ENCODE measurements at places on chromosomes 16 and 17.

GRCh38 chr17:27585792-27586191, 45.2 kb upstream of the LGALS9 start:
- no peak for DNase-seq

DNA sequence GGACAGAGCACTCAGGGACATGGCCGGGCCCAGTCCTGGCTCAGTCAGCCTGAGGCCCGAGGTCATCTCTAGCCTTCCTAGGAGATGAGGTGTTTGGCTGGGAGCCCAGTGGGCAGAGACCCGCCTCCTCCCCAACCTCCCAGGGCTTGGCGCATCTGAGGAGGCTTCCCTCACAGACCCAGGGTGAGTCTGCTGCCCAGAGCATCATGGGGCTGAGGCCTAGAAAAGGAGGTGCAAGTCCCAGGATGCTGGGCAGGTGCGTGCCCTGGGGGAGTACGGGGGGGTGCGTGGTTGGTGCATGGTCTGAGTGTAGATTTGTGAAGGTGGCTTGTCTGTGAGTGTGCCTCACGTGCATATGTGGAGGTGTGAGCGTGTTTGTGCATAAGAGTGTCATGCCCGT, 4.7 kb downstream of the PDE6G start:
- no peak for DNase-seq

DNA sequence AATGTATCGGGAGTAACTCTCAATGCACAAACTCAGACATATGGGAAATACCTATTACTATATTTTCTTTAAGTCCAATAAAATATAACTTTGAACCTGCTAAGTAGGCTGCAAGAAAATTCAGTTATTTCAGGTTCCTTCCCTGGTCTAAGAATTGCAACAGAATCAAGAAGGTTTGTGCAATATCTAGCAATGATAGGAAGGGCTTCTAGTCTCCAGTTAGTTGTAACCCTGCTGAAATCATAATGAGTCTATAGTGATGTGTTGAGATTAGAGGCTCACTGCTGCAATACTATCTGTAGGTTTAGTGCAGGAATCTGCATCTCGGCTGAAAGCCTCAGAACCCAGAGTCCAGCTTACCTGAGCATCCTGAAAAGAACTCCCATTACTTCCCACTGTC, 110.5 kb downstream of the PMP22 start:
- DNase-seq = no peak

- no peak for DNase-seq
These were observed 851 bp downstream of the EDC4 start for GRCh38 chr16:67873435-67874370.

DNA sequence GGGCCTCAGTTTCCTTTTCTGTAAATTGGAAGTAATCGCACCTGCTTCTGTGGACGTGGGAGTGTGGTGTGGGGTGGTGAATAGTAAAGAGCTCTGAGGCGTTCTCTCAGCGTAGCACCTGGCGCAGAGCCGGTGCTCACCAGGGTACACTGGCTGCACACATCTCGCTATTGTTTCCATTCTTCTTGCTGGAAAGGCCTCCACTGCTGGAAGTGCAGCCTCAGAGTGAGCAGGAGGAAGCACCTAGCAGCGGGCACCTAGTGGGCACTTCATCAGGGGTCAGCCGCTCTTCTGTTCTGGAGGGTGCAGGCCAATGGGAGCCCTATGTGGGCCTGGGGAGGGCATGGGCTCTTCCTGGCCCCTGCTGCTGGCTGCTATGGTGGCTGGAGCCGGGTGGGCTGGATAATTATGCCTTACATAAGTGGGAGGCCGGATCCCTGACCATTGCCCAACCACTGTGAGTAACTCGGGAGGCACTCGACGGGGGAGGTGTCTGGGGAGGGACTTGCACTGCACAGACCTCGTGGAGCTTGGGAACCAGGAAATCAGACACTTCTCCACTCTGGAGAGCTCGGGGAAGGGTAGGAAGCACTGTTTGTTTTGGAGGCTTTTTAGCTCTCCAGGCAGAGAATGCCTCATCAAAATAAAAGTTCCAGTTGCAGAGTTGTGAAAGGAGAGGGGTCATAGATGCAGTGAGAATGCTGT, 1.7 kb downstream of the MAP2K3 start:
- DNase-seq = no peak

DNA sequence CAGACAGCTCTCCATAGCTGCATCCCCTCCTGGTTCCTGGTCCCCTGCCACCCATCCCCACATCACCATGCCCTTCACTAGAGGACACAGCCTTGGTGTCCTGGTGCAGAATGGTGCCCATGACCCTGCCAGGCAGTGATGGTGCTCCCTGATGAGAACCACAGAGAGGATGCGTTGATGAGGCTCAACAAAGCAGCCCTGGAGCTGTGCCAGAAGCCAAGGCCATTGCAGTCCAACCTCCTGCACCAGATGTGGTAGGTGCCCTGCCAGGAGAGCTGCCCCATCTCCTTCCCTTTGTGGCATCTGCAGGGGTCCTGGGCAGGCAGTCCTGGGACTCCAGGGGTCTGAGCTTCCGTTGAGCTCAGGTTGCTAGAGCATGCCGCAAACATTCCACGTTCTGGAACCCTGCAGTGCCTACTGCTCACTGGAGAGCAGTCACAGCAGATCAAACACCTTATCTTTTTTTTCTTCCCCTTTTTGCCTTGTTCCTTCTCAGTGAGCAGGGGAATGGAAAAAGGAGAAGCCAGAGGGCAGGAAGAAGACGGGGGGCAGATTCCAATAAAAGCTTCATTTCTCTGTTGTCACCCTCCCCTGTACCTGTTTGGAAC, 5.3 kb upstream of the EPN3 start:
- no peak for DNase-seq

- DNase-seq = no peak
These were observed 5.1 kb downstream of the CYB5D1 start for GRCh38 chr17:7862692-7863437.

GRCh38 chr16:88785106-88785924, at the start of gene PIEZO1:
TSS of gene PIEZO1 (minus strand) at chr16:88785220. CDS start at chr16:88784964, 256 bp downstream.
- DNase-seq = no peak

DNA sequence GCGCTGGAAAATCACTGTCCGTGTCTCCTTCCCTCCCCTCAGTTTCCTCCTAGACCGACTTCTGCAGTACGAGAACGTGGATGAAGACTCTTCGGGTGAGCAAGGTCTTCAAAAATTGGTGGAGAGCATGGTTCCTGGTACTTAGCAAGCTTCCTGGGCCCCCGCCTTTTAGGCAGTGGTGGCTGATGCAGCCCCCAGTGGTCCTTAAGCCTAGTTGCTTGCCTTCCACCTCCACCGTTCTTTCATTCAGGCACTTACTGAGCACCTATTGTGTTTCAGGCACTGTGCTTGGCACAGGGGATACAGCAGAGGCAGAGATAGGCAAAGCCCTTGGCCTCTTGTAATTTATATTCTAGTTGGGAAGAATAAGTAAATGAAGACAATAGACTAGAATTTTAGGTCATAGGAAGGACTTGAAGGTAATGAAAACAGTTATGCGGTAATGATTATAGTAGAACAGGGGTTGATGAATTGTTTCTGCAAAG, 767 bp downstream of the INO80E start:
- no peak for DNase-seq

DNA sequence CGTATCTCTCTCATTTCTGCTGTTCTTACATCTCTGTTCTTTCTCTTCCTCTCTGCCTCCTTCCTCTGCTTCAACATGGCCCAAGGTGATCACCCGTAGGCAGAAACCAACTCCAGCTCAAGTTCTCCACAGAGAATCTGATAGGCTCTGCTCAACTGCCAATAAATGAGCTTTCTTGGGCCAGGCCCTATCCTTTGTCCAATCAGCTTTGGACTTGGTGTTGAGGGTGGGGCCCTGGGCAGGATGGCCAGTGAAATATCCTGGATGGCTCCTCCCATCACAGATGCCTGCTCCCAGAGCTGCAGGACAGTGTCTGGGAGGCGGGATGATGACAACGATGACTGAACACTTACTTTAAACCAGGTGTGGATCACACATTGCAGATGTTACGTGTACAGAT, 17.4 kb upstream of the BRD7 start:
- DNase-seq = no peak

DNA sequence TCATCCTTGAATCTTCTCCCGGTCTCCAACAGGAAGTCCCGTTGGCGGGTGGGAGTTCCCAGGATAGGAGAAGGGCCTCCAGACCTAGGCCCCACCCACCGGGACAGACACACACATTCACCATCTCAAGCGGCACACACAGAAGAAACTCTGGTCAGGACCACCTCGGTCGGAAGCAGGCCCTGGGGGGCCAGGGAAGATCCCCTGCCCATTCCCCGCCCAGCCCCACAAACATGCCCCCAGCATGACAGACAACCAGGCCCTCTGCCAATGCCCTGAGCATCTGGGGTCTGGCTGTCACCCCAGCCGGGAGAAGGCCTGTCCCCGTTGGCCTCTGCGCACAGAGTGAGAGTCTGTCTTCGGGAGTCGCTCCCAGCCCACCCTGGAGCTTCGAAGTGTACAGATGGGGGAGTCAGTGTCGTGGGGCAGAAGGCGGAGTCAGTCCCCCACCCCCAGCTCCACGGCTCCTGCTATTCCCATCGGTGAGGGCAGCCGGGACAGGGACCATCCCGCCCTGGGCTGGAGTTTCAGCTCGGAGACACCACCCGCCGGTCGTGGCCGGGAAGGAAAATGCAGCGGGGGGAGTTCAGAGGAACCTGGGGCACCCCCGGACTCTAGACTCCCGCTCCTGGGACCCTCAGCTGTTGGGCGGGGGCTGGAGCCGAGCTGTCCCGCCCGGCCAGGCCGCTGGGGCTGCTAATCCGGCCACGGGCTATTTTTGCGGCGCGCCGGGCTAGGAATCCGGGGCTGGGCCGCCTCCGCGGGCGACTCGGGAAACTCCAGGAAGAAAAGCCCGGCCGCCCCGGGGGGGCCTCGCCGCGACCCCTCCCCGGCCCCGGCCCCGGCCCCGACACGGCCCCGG, 660 bp downstream of the RHBDF1 start:
- DNase-seq = no peak

GRCh38 chr16:66440970-66441369, 13.9 kb downstream of the BEAN1 start:
- DNase-seq = no peak

GRCh38 chr16:87209808-87210512, 107.2 kb downstream of the C16orf95 start:
- DNase-seq = no peak

DNA sequence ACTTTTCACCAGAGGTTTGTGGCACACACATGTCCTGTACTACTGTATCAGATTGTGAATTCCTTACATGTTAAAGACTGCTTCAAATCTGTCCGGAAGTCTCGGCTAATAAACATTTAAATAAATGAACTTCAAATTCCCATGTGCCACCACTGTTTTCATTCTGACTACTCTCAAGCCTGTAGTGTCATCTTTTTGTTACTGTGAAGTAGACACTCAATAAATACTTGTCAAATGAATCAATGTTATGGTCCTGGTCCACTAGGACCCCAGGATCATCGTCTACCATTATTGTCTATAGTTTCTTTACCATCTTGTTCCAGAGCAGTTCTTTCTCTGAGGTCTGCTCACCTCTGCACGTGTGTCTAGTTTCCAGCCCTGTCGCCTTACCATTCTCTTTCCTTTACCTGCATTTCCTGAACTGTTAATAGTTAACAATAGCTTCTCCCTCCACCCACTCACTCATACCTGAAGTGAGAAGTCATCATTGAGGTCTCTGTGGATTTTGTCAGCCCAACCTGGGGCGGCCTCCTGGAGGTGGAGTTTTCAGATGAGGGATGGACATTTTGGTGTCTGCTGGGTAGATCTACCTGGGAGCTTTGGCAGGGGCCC, 333.0 kb downstream of the SEC14L1 start:
- DNase-seq = no peak

DNA sequence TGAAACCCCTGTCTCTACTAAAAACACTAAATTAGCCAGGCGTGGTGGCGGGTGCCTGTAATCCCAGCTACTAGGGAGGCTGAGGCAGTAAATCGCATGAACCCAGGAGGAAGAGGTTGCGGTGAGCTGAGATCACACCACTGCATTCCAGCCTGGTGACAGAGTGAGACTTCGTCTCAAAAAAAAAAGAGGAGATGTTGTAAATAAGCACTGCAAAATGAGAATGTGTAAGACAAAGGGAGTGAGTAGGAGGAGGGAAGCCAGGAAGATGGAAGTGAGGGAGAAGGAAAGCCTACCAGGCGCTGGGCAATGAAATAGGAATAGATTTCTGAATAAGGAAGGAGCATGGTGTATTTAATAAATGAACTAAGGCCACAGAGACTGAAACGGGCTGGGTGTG, 8.7 kb upstream of the PRPF8 start:
- no peak for DNase-seq

- no peak for DNase-seq
These were observed 29.5 kb downstream of the KAT7 start for GRCh38 chr17:49817993-49818392.

- no peak for DNase-seq
These were observed 75.3 kb upstream of the GNAO1 start for GRCh38 chr16:56115817-56116576.

DNA sequence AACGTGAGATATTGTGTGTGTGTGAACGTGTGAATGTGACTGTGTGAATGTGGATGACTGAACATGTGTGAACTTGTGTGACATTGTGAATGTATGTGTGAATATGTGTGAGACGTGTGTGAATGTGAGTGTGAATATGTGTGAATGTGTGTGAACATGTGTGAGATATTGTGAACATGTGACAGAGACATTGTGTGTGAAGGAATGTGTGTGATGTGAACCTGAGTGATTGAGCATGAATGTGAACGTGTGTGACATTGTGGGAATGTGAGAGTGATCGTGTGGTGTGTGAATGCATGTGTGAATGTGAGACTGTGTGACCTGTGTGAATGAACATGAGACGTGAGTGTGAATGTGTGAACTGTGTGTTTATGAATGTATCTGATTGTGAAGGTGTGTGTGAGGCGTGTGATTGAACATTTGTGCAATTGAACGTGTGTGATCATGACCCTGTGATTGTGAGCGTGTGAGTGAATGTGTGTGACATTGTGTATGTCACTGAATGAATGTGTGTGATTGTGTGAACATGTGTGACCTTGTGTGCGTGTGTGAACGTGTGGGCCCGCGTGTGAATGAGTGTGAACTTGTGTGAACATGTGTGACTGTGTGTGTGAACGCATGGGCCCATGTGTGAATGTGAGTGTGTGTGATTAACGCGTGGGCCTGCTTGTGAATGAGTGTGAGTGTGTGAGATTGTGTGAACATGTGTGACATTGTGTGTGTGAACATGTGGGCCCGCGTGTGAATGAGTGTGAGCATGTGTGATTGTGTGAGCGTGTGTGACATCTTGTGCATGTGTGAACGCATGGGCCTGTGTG, 23.2 kb upstream of the GSE1 start:
- no peak for DNase-seq

GRCh38 chr16:58020628-58021521, 4.7 kb upstream of the MMP15 start:
- DNase-seq = no peak

- DNase-seq = no peak
These were observed 31.5 kb downstream of the QPRT start for GRCh38 chr16:29710227-29711219.

- DNase-seq = no peak
These were observed 52.5 kb upstream of the B4GALNT2 start for GRCh38 chr17:49079840-49080663.

- DNase-seq = no peak
These were observed 1.5 kb downstream of the SLC16A6 start for GRCh38 chr17:68289473-68289872.

Data from NCI-H1048 (cell line).